Transverse colon (tissue), 4 donors: ENCODE measurements at places on chromosomes 2 and 18. TPM values are rescaled to one million over a fixed set of nuclear protein-coding genes. Genes with fewer than 3 reads are reported as not detected.

- H3K4me3 ChIP-seq = peak overlapping the region; percentile 68
- no peaks in the 10 kb centered on the region for H3K36me3 ChIP-seq
- H3K4me1 ChIP-seq = peaks cover 8% of the 10 kb centered on the region
- no peak for DNase-seq
- peaks cover 96% of the 10 kb centered on the region for H3K27me3 ChIP-seq
Measured at GRCh38 chr2:10079266-10079869, 843 bp downstream of the CYS1 start.

DNA sequence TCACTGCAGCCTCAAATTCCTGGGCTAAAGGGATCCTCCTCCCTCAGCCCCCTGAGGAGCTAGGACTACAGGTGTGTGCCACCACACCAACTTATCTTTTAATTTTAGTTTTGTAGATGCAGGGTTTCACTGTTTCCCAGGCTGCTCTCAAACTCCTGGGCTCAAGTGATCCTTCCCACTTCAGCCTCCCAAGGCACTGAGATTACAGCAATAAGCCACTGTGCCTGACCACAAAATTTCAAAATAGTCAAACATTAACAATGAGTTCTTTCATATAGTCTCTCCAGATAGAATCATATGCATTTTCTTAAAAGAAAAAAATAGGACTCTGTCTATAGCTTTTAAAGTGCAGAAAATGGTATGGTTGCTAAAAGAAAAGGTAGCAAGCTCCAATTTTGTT, 24.9 kb upstream of the PID1 start:
- H3K27ac ChIP-seq = no peak overlapping the region
- no peaks in the 10 kb centered on the region for H3K27me3 ChIP-seq
- H3K4me3 ChIP-seq = no peak overlapping the region
- H3K36me3 ChIP-seq = no peaks in the 10 kb centered on the region

DNA sequence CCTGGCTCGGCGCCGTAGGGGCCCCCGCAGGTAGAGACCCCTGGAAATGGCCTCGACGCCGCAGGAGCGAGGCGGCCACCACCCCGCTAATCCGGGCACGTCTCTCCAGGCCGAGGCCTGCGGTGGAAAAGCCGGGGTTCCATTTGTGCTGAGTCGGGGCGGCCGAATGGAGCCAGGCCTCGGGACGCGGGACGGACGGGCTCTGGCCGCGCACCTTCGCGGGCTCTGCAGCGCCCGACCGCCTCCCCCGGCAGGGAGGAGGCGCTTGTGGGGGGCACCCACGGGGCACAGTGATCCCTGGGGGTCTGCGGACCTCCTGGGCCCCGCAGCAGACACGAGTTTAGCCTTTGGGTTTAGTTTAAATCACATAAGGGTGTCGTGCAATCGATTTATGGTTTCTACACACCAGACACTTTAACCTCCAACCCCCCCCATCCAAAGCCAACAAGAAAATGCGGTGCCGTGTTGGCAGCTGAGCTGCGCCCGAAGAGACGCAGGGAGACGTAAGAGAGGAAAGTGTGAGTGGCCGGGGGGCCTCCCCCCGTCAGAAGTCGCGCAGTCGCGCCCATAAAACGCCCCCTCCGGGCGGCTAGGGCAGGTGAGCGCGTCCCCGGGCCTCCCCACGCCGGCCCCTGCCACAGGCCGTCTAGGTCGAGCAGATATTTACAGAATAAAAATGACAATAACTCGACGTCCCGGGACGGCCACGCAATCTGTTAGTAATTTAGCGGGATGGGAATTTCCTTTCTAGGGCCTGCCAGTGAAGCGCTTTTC, 1.0 kb upstream of the NFATC1 start:
- peak overlapping the region; percentile 60 for H3K4me3 ChIP-seq
- DNase-seq = no peak
- H3K4me1 ChIP-seq = peaks cover 36% of the 10 kb centered on the region

- H3K4me3 ChIP-seq = no peak overlapping the region
- H3K4me1 ChIP-seq = no peaks in the 10 kb centered on the region
- H3K27me3 ChIP-seq = no peaks in the 10 kb centered on the region
- no peaks in the 10 kb centered on the region for H3K36me3 ChIP-seq
- H3K27ac ChIP-seq = no peak overlapping the region
Measured at GRCh38 chr2:70440621-70441020, 113.0 kb downstream of the TGFA start.

GRCh38 chr18:11733031-11733430, 44.0 kb downstream of the GNAL start:
- peak; percentile 81 for DNase-seq
- H3K4me1 ChIP-seq = no peaks in the 10 kb centered on the region

GRCh38 chr2:217160978-217161973, 301.4 kb upstream of the TNP1 start:
- no peaks in the 10 kb centered on the region for H3K4me1 ChIP-seq
- no peaks in the 10 kb centered on the region for H3K36me3 ChIP-seq
- H3K4me3 ChIP-seq = no peak overlapping the region

The SULT1C2 gene
- not detected for total RNA-seq

The IL18R1 gene
- total RNA-seq = 0.75 TPM

The GAL3ST2 gene
- 50.8 TPM for total RNA-seq

The STON1 gene
- 21.4 TPM for total RNA-seq

The SLC8A1 gene
- 65.5 TPM for total RNA-seq

The CPLX4 gene
- total RNA-seq = not detected
